Inflammatory macrophage treated with lipopolysaccharide for 1 hour (primary cell): ENCODE measurements at places on chromosomes 12 and 14.

DNA sequence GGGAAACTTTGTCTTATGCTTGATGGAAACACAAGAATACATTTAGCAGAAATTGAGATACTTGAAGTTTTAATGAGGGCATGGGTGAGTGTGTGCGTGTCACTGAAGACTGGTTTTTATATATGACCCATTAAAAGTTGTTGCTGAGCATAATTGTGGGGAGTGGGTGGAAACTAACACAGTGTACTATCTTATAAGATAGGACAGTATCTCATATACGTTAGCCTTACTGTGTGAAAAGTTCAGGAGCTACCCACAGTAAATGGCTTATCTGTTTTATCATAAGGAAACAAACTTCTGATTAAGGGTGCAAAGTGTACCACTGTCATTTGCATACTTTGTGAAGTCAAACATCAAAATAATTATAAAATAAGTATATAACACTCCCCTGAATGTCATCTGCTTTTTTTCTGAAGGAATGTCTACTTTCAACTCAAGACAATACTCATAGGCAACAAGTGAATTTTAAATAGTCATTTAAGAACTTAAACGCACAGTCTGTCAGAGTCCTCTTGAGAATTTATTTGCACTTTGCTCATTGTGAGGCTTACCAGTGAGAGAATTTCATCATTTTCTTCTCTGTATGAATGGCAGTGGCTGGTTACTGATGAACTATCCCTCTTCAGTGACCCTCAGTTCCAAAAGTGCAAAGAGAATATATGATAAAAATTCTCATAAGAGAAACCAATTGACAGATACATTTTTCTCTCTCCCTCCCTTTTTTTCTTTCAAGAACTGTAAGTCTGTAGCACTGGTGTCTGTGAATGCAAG is 4.2 kb downstream of the PDE3A start:
- no peak for DNase-seq

GRCh38 chr14:57345106-57345505 is 45.3 kb upstream of the NAA30 start:
- DNase-seq, result no peak

GRCh38 chr14:103861413-103862392 is 14.3 kb upstream of the PPP1R13B start:
- DNase-seq, result no peak

DNA sequence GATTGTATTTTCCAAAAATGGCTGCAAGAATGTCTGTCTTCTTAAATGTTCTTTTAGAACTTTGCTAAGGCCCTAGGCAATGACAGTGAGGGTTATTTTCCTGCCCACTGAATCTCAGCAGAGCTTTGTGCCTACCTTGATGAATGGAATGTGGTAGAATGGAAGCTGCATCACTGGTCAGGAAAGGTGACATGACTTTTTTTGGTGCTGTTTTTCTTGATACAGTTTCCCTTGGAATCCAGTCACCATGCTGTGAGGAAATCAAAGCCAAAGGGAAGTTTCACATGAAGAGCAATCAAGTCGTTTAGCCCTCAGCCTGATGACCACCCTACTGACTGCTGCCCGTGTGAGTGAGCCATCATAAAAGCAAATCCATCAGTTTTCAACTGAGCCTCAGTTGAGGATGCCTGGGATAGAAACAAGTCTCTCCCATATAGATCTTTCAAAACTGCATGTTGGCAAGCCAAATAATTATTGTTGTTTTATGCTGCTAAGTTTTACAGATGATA is 886.0 kb upstream of the FBXO33 start:
- DNase-seq, result no peak

DNA sequence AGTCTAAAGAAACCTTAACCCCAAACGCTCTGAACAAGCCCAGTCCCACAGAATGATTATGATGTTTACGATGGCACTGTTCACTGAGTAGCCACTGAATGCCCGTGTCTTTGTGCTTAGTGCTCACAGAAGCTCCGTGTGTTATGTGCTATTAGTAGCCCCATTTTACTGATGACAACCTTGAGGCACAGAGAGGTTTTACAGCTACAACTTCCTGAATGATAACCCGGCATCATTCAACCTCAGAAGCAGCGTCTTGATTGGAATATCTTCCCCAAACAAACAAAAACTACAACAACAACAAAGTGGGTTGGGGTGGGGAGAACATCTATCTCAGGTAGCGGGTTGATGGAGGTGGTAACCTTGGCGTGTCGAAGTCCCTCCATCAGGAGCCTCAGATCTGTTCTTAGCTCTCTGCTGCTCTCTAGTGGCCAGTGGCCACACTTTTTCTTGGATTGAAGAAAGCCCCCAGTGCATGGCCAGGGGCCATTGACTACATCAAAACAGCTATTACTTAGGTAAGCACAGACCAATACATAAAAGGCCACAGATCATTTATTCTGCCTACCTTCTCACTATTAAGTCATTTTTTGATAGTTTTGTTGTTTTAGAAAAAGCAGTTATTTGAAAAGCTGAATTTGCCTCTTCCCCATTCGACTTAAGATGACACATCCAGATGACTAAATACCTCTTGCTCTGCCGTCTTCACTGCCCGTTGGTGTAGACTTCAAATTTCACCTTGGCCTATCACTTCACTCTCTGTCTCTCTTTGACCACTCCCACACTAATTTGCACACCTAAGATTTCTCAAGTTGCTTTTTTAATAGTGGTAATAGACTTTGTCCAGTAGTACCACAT is 376.9 kb downstream of the GALC start:
- no peak for DNase-seq

GRCh38 chr14:32201816-32202490 is at the start of gene RNU6-7:
Gene RNU6-7, plus strand, starts transcription at chr14:32202045.
- no peak for DNase-seq

GRCh38 chr12:58537278-58537677 is 383.0 kb downstream of the LRIG3 start:
- no peak for DNase-seq

DNA sequence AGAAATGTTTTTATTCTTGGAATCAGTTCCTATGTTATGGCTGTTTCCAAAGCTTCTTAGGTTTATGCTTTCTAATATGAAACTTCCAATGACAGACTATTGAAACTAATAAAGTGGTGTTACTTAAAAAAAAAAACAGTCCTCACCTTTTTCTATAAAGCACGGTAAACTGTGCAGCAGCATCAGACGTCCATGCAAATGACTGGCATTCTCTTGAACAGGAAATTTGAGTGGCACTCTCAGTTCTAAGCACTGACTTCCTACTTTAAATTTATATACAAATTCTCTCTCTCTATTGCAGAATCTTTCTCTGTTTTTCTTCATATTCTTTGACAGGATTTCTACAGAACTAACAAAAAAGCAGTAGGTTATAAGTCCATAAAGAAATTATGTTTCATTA is 2.8 kb upstream of the RAD51AP1 start:
- no peak for DNase-seq

GRCh38 chr12:90327793-90328743 is 619.4 kb upstream of the ATP2B1 start:
- DNase-seq, result no peak

GRCh38 chr12:47785887-47786661 is 13.0 kb downstream of the SLC48A1 start:
- DNase-seq, result no peak

GRCh38 chr14:104657101-104657524 is 32.3 kb upstream of the INF2 start:
- peak; percentile 48 for DNase-seq
